ENCODE measurements at places on chromosomes 4 and X.

DNA sequence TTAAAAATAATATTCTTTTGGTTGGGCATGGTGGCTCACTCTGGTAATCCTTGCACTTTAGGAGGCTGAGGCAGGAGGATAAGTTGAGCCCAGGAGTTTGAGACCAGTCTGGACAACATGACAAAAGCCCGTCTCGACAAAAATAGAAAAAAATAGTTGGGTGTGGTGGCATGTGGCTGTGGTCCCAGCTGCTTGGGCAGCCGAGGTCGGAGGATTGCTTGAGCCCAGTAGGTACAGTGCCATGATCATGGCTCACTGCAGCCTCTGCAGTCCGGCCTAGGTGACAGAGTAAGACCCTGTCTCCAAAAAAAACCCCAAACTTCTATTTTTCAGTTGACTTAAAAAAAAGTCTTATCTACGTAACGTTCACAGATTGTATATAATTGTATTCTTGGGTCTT, 23.9 kb downstream of the UBE2K start:
- no peak for DNase-seq

DNA sequence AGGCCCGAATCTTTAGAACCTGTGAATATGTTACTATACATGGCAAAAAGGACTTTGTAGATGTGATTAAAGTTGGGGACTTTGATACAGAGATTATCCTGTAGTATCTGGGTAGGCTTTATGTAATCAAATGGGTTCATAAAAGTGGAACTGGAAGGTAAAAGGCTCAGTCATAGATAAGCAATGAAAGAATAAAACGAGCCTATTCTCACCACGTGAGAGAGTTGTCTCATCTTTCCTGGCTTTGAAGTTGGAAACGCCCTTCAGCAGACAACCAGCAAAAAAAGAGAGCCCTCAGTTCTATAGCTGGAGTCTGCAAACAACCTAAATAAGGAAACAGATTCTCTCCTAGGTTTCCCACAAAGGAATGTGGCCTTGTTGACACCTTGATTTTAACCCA, 805.8 kb upstream of the DIAPH2 start:
- no peak for DNase-seq

DNA sequence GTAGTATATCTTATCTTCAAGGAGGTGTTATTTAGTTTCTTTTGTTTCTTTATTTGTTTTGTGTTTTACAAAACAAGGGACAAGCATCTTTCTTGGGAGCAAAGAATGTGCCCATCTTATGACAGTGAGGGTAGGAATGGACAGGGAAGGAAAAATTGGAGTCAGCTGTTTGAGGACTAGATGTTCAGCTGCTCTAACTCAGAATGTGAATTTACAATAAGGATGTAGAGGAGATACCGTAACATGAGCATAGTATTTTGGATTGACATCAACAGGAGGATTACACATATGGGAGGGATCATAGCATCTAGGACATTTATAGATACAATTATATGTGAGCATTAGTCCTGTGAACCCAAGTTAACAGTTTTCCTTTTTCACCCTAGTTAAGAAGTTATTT, 89.0 kb upstream of the GK2 start:
- no peak for DNase-seq

DNA sequence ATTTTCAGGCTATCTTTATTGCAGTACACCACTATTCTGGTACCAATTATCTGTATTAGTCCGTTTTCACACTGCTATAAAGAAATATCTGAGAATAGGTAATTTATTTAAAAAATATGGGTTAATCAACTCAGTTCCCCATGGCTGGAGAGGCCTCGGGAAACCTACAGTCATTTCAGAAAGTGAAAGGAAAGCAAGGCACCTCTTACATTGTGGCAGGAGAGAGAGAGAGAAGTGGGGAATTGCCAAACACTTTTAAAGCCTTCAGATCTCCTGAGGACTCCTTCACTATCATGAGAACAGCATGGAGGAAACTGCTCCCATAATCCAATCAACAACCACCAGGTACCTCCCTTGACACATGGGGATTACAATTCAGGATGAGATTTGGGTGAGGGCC, 54.7 kb downstream of the AMER1 start:
- no peak for DNase-seq

GRCh38 chr4:78166622-78167021, 109.5 kb downstream of the FRAS1 start:
- no peak for DNase-seq

- no peak for DNase-seq
These were observed 211.1 kb downstream of the RELL1 start for GRCh38 chr4:37475087-37475486.

- DNase-seq: no peak
These were observed 37.3 kb downstream of the WDR1 start for GRCh38 chr4:10079256-10079655.

DNA sequence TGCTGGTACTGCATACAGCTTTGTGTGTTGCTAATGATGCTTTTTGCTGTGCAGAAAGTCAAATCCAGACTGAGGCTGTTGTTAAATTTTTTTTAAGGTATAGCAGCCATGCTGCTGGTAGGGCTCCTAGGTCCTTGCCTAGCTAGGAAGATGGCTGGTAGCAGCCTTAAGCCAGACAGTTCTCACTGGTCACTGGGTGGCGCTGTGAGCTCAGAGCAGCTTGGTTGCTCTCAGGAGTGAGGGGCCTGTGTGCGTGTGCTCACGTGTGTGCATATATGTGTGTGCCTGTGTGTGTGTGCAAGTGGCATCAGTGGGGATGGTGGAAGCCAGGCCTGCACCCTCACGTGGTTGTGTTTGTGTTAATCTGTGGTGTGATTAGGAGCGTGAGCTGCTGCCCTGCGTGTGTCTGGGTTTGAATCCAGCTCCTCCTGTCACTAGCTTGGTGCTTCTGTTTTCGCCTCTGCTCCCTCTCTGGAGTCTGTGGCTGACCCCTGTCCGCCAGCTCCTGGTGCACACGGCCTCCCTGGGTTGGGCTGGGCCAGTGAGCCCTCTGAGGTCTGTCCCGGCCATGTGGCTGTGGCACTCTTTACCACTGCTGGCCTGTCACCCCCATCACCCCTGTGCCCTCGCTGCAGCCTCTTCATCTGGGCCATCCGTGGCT, 46.1 kb downstream of the SORCS2 start:
- no peak for DNase-seq

DNA sequence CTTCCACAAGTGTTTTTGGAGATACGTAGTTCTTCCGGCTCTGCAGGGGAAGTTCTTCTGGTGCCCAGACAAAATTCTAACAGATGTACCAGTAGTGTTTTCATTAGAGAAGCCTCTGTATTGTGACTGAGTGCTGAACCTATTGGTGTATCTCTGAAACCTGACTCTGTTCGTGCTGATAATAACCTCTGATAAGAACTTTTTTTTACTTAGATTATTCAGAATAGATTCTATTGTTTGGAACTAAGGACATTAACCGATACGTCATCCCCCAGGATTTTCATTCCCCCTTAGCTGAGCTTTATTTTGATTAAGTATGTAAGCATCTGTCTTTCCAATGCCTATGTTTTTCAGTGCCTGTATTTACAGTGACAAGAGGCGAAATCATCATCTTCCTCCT, 362.9 kb downstream of the PDGFC start:
- DNase-seq: no peak

Data from kidney capillary endothelial cell (primary cell).